ENCODE measurements at places on chromosomes 1 and 21.

DNA sequence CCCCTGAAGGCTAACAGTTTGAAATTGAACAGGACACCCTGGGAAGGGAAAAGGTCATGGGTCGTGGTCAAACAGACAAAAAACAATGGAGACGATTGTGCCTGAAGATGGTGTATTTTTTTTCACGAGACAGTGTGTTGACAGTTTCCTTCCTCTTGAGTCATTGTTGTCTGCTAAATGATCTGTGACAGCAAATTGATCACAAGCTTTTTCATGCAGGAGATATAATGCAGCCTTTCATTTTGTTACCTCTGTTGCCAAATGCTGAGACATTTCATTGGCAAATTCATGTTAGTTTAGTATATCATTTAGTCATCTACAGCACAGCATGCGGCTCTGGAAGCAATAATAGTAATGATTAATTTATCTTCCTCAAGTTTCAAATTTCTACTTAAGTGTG, 27.7 kb downstream of the UBE2U start:
- no peak for DNase-seq

- DNase-seq = no peak
These were observed 73.1 kb downstream of the UMODL1 start for GRCh38 chr21:42144221-42144620.

DNA sequence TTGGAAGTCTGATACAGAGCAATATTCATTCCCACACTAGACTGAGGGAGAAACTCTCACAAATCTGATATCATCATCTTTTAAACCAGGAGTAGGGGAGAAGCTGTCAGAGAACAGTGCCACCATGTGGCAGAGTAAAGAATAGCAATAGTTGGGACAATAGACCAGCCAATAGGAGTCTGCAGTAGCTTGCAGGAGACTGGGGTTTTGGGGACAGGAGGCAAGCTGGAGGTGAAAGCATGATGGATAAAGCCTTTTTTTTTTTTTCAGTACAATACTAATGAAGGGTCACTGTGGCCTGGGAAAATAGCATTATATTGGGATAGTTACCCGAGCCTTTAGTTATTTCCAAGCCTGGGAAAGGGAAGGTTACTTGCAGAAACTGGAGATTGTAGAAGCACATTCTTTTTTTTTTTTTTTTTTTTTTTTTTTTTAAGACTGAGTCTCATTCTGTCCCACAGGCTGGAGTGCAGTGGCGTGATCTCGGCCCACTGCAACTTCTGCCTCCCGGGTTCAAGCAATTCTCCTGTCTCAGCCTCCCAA, 120.7 kb downstream of the S1PR1 start:
- peak; percentile 71 for DNase-seq

DNA sequence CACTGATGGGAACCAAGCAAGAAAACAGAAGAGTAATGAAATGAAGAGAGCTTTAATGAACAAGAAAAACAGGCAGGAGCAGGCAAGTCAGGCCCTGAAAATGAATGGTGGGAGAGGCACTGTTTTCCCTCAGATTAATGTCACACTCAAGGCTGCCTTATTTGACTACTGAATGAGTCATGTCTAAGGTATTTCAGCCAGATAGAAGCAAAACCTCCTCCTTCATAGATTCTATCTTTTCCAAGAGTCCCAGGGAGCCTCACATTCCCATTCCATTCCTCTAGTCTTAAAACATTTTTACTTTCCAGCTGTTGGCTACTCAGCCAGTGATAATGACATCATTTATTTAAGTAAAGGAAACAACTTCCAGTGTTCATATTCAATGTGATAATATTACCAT, 228.4 kb upstream of the NRIP1 start:
- DNase-seq = no peak

DNA sequence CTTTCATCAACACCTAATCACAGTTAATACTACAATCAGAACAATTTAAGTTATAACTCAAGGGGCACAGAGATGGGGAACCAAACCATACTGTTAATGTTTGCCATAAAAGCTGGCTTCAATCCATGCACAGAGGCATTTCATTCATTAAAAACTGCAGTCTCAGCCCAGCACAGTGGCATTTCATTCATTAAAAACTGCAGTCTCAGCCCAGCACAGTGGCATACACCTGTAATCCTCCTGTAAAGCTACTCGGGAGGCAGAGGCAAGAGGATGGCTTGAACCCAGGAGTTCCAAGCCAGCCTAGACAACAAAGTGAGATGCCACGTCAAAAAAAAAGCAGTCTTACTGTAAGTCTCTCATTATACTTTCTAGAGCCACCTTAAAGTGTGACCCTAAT, 29.2 kb downstream of the ARID4B start:
- no peak for DNase-seq

DNA sequence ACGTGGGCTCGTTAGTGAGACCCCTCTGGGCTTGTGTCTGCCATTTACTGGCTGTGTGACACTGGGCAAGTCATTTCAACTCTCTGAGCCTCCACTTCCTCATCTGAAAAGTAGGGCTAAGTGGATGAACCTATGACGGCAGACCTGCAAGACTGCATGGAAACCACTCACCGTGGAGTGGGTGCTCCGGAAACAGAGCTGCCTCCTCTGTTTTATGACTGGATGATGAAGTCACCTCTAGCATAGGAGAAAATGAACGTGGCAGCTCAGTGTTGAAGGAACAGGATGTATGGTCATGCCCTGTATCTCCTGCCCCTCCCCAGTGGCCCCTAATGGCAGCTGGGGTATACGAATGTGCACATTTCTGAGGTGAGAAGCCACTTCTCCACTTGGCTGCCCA, 40.5 kb downstream of the STPG1 start:
- no peak for DNase-seq

DNA sequence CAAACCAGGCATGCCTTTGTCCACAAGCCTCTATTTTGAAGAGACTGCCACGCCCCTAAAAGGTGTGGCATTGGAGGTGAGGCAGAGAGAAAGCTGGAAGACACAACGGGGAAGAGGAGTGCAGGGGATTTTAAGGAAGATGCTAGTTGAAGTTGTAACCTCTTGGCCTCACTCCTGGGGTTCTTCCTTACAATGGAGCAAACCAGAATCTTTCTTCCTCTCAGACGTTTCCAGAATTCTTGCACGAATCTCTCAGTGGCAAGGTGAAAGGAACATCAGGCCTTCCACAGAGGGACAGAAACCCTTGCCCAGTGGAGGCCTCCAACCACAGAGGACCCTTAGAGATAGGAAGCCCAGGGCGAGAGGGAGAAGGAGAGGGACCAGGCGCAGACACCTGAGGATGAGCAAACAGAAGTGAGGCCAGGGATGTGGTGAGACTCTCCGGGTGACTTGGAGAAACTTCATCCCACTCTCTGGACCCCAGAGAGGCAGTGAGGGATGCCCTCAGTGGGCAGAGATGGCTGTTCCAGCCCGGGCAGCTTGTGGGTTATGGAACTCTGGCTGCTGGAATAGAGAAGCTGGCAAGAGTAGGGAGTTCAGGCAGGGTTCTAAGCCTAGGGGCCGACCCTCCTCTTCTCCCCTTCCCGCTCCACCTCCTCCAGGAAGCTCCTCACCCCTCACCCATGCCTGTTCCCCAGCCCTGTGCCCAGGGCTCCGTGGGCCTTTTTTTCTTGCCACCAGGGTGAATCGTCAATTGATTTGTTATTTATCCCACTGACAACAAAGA, 136.8 kb upstream of the RUNX3 start:
- no peak for DNase-seq

GRCh38 chr1:150243003-150243402, 7.1 kb upstream of the ANP32E start:
- DNase-seq = no peak

DNA sequence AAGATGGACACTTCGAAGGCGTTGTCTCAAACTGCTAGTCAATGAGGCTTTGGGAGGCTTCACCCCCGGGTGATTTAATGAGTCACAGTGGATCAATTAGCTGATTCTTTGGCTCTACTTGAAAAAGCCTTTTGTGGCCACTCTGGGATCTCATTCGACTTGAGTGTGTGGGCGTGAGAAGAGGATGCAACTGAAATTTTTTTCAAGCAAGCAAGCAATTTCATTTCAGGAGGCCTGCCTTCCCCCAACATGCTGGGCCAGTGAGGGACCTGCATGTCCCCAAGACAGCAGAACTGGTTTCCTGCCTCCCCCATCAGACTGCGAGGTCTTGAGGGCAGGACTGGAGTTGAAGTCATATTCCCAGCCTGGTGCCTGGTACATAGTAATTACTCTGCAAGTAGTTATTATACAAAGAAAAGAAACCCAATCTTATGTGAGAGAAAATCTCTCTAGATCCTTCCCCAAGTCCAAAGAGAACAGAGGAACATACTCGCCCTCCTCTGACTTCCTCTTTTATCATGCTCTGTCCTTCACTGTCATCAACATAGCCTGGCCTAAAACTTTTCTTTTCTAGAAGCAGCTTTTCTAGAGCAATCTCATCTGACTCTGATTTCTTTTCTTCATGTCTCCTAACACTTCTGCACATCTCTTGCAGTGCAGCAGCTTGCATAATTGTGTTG, 22.7 kb downstream of the SYT6 start:
- DNase-seq = peak; percentile 52

DNA sequence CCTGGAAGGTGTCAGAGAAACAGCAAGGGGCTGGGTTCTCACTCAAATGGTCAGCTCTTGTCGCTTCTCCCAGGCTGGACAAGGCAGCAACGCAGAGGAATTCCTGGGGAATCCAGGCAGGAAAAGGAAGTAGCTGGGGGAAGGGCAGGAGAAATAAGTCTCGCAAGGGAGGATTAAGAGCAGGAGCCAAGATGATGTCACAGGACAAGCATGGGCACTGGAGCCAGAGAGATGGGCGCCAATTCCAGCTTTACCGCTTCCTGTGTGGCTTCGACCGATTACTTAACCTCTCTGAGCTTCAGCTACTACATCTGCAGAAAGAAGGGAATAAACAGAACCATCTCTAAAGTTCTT, 70.5 kb downstream of the SSBP3 start:
- peak; percentile 37 for DNase-seq

GRCh38 chr1:111621050-111621449, 1.5 kb downstream of the RAP1A start:
- DNase-seq = peak; percentile 48

DNA sequence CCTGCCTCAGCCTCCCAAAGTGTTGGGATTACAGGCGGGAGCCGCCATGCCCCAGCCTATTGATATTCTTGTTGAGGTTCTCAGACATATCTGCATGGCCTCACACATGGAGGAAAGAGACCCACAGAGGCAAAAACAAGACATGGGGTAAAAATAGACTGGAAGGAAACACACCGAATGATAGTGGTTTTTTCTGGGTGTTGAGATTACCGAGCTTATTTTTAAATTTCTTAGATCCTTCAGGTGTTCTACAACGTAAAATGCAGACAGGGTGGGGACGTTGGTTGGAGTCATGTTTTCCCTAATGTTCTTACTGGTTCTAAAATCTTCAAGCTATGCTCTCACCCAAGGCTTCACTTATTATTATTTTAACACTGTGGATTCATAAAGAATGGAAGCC, 23.9 kb upstream of the RUNX3 start:
- no peak for DNase-seq

DNA sequence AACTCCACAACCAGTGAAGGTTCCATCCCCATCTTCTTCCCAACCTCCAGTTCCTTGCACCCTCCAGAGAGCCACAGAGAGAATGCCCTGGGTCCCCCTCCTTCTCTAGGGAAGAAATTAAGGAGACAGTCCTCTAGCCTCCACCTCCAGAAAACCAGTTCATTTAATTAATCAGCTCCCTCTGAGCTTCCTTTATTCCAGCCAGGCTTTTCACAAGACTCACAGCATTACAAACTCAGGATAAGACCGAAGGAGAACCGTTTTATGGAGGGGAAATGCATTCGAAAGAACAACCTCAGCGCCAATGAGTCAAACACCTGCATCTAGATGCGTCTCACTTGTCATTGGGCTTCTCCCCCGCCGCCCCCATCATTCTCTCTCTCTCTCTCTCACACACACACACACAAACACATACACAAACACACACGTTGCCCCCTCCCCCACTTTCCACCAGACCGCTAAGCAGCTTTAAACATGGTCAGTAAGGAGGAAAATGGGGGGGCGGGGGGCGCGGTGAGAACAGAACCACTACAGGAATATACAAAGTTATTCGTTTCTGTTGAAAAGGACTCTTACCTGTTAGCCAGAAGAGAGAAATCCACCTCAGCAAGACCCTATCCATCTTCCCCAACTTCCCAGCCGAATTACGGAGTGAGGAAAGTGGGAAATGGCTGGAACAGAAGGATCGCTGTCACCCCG, 544 bp downstream of the ILDR2 start:
- DNase-seq = peak; percentile 8

- peak; percentile 55 for DNase-seq
These were observed 137.2 kb downstream of the KCTD3 start for GRCh38 chr1:215704089-215704860.

GRCh38 chr21:39346671-39347331, 2.1 kb downstream of the HMGN1 start:
- DNase-seq = no peak

DNA sequence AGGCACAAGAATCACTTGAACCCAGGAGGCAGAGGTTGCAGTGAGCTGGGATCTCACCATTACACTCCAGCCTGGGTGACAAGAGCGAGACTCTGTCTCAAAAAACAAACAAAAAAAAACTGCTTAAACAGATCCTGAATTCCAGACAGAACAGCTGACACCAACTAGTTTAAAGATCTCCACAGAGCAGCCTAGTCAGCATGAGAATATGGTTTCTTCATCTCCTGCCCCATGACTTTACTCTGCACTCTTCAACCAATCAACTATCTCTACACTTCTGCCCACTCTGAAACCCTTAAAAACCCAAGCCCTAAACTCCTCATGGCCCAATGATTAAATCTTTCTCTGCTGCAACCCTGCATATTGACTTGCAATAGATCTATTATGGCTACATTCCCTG, 7.5 kb upstream of the PRRC2C start:
- DNase-seq = no peak

DNA sequence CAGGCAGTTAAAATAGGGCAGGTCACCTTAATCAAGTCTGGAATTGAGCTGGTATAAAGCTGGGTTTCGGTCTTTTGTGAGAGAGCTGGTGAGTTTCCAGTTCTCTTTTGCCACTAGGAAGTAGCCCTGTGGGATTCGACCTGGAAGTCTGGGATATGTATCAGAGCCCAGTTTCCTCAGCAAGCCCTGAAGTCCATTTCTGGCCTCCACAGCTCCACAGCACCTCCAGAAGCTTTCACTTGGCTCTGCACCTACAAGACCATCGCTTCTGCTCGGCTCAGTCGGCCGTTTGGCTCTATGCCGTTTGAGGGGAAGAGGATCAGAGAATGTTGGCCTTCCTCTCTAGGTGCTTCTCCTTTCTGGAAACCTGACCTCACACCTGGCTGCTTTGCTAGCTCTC, 148.0 kb downstream of the GALNT2 start:
- DNase-seq = no peak

All from NB4 (cell line).